ENCODE measurements at places on chromosomes 16 and 17.

GRCh38 chr17:47884905-47885730 is 10.9 kb upstream of the SP2 start:
- DNase-seq, result no peak

GRCh38 chr16:11602321-11602720 is 15.6 kb upstream of the LITAF start:
- DNase-seq, result no peak

DNA sequence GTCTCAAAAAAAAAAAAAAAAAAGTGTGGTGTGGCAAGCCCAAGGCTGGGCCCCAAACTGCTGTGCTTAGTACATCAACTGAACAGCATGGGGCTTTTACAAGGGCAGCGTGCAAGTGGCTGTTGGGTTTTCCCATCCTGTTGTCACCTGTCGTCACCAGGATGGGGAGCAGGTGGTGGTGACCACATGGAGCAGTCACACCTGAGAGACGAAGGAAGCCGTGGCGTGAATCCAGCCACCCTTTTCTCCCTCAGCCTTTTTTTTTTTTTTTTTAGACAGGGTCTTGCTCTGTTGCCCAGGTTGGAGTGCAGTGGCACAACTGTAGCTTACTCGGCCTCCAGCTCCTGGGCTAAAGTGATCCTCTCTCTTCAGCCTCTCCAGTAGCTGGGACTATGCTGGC is 4.1 kb upstream of the MRPL58 start:
- no peak for DNase-seq

DNA sequence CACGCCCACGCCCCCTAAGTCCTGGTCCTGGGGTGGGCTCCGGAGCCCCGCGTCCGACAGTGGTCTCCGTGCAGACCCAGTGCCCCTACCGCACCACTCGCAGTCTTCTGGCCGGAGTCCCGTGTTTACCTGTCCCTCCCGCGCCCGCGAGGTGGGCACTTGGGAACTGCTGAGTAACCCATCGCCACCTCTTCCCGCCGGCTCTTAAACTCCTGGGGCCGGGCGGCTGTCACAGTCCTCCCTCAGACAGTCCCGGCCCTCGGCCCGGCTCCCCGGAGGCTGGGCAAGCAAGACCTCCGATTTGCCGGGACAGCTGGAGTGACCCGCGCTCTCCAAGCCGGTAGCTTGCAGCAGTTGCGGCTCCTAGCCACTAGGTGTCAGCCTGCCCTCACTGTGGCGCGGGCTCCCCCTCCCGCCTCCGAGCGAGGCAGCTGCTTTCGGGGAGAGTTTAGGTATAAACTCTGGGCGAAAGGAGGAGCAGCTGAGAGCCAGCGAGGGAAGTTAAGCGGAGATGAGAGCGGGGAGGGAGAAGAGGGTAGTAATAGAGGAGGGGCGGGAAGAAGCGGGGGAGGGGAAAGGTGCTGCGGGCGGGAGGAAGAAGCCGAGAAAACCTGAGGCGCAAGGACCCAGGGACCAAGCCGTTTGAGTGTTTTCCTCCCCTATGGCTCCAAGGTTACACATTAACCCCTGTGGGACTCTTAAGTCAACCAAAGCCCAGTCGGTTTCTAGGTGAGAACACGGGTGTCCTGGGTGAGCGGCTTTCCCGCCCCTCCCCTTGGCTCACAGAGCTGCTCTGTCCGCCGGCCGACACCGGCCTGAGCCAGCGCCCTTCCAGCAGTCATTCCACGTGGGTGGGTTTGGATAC is 826 bp upstream of the TLCD1 start:
- DNase-seq, result no peak

GRCh38 chr17:2952174-2952845 is 111.1 kb downstream of the OR1D5 start:
- DNase-seq, result no peak

- DNase-seq, result no peak
These were observed 22.8 kb downstream of the WSCD1 start for GRCh38 chr17:6092903-6093468.

DNA sequence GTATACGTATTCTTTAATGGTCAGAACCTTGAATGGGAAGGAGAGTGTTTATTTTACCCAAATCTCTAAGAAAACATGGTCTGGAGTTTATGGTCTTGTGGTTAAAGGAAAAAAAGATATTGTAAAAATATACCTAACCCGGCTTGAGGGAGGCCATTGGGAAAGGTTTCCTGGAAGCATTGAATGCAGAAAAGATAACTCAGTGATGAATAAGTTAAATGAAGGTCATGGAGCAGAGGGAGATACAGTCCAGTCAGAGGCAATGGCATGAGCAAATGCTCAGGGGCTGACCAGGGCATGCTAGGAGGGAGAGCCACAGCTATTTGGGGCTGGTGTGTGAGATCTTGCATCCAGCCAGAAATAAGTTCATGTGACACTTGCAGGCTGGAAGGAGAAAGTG is 430.4 kb upstream of the CDH5 start:
- DNase-seq, result no peak

All from D721Med (cell line).